ENCODE measurements at places on chromosomes 4 and X.

DNA sequence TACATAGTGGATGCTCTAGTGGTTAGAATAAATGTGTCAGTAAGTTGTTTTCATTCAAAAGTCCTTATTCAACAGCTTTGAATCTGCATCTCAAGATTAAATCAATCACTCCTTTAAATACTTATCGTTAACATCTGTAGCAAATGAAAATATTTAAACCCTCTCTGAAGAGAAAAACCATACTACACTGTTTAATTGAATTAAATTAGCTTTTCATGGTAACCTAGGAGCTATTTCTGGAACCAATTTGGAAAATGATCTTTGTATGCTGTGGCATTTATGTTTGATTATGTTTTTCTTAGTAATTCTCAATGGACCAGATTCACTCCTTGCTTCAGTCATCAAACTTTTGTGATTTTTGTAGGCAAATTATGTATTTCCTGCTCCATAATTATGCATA, 9.7 kb downstream of the BMPR1B start:
- no peak for DNase-seq

DNA sequence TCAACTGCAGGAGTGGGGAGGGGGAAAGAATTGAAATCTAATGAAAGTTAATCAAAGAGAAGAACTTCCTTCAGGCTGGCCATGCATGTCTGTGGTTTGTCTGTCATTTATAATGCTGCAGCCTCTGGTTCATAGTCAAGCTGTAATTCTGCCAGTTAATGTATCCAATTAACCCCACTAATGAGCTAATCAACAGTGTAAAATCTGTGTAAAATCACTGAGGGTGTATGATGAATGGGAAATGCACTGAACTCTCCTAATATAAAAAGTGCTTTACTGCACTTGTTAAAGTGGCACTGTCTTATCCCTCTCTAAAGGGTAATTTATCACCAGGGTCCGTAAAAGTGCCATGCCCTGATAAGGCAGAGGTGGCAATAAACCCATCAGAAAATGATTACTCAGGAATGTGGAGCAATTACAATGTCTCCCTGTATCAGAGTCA, 798.1 kb downstream of the PDHA2 start:
- no peak for DNase-seq

- no peak for DNase-seq
Measured at GRCh38 chr4:80619070-80619674, 283.6 kb downstream of the CFAP299 start.

GRCh38 chrX:78759081-78759480, 11.6 kb downstream of the LPAR4 start:
- DNase-seq, result no peak

DNA sequence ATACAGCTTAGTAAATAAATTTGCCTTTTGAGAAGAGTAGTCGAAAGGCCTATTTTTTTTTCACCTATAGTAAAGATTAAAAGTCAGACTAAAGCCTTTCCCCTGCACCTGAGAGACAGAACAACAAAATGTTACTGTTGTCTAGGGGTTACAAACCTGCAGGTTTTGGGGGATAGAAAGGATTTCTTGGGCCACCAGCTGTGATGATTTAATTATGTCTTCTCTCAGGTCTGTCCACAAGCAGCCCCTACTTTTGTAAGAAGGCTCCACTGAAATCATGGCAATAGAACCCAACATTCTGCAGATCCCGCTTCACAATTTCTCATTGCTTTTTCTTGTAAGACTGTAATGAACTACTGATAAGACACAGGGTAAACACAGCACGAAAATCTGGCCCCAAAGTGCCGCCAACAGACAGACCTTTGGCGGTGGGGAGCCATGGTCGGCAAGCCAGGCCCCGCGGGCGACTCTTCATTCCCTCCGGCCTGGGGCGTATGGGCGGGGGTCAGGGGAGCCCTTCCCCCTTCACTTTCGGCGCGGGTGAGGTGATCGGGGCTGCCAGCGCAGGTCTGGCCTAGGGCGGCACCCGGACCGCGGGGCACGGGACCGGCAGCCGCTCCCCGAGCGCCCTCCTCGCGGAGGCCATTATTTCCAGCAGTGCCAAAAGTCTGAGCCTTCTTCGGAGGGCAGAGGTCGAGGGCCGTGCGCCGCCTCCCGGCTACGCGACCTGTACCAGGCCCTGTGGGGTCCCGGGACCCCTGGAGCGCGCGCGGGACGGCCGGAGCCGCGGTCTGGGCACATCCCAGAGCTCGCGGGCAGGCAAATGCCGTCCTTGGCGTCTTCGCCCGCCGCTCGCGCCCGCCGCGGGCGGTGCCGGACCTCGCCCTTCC, 812 bp upstream of the KDM6A start:
- DNase-seq, result no peak

DNA sequence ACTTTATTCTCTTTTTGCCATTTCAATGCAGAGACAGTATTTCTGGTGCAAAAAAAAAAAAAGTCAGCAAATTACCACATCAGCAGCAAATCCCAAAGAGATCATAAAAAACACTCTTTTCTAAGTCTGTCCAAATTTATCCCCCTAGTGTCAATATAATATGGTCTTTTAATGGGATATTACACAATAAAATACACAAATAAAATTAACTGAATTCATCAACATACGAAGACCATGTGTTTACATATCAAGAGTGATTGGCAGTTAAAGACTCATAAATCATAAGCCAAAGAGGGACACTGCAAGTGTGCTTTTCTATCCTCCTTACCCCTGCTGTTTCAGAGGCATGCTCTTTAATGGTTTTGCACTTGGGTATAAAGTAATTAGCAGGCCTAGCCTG, 340.2 kb upstream of the DKK2 start:
- DNase-seq, result no peak

GRCh38 chrX:119636419-119636818, 30.2 kb upstream of the NKRF start:
- no peak for DNase-seq

GRCh38 chr4:105014635-105015034, 132.0 kb upstream of the TET2 start:
- no peak for DNase-seq

Data from CD4-positive, alpha-beta T cell treated with Interleukin-15 for 4 hours (primary cell).